ENCODE measurements at places on chromosomes 11 and 22.

- DNase-seq, result no peak
These were observed 372.6 kb downstream of the SHANK2 start for GRCh38 chr11:70879601-70880285.

DNA sequence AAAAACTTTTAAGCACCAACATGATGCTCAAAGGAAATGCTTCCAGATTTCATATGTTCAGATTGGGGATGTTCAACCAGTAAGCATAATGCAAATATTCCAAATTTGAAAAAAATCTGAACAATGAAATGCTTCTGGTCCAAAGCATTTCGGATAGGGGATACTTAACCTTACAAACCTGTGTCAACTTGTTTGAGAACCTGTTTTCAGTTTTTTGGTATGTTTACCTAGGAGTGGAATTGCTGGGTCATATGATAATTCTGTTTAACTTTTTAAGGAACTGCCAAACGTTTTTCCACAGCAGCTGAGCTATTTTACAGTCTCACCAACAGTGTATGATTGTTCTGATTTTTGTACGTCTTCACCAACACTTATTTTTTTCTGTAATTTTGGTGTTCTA is 23.7 kb downstream of the FAR1 start:
- DNase-seq, result no peak

DNA sequence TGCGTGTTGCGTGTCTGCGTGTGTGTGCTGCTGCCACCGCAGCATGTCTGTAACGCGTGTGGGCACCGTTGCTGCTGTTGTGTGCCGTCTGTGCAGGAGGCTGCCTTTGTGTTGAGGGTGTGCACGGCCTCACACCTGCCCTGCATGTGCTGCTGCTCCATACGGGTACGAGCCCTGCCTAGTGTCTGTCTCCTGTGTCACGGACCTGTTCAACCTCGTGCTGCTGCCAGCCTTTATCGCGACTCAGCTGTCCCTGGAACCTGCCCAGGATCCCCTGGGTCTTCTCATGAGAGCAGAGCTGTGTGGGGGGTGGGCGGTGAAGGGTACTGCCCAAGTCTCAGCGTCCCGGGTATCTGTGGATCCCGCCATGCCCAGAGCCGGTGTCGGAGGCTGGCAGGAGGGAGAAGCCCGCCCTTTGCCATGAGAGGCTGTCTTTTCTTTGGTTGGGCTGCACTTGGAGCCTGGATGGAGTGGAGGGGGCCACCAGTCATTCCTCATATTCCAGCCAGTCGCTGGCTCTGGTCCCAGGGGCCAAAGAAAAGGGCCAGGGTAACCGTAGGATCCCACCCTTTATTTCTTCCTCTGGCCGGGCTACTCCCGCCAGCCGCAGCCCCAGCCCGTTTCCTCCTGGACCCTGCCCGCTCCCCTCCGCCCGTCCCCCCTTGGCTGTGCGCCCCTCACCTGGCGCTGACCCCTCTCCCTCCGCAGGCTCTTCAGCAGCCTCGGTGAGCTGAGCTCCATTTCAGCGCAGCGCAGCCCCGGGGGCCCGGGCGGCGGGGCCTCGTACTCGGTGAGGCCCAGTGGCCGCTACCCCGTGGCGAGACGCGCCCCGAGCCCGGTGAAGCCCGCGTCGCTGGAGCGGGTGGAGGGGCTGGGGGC is 7.8 kb upstream of the ACR start:
- no peak for DNase-seq

- no peak for DNase-seq
These were observed 89.1 kb upstream of the FIBIN start for GRCh38 chr11:26904801-26905200.

DNA sequence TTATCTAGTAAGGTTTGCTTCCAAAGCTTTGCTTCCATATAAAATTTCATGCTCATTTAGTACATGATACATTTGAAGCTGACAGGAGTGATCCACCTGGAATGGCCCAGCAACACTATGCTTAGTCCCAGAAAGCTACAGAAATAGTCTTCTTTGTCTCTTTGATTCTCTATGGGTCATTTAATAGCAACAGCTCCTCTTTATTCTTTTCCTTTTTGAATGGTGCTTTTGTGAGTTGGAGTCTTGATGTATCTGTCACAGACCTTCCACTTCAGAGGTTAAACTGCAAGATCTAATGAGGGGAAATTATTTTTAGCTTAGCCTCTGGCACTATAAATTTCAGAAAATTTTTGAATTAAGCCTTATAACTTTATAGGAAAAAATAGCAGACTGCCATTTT is 509.5 kb downstream of the KCNA4 start:
- no peak for DNase-seq

GRCh38 chr11:44833877-44834452 is 107.2 kb downstream of the TSPAN18 start:
- DNase-seq, result no peak

GRCh38 chr11:6559369-6559768 is 44.0 kb downstream of the RRP8 start:
- DNase-seq, result no peak

DNA sequence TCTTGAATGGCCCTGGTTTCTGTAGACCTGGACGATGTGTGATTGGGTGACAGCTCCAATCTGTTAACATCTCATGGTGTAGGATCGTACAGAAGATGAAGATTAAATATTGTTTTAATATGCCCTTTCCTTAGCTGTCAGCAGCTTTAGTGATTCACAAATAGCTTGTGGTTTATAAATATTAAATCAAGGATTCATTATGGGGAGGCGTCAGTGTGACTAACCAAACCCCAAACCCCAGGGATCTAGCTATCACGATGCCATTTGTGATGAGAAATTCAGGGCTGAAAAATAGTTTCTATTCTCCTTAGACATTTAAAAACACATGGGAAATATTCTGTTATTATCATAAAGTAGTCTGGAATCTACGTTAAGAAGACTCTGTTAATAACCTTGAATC is 73.4 kb downstream of the NCAM1 start:
- DNase-seq, result no peak

DNA sequence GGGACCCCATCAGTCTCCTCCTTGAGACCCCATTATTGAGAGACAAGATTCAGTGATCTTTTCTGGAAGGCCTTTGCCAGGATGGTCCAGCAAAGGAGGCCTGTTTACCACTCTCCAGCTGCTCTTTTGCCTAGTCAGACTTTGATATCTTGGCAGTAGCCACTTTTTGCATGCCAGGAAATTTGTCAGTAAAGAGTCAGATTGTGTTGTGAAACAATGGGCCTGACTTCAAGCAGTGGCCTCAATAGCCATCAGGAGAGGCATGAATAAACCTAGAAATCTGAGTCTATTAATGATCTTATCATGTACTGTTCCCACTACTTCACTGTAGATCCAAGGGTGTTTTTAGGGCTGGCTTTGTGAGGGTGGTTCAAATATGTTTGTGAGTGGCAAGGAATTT is 479.4 kb downstream of the JRKL start:
- no peak for DNase-seq

GRCh38 chr22:46395145-46395544 is 59.6 kb downstream of the TRMU start:
- no peak for DNase-seq

GRCh38 chr11:94849839-94850238 is 81.7 kb downstream of the AMOTL1 start:
- no peak for DNase-seq

DNA sequence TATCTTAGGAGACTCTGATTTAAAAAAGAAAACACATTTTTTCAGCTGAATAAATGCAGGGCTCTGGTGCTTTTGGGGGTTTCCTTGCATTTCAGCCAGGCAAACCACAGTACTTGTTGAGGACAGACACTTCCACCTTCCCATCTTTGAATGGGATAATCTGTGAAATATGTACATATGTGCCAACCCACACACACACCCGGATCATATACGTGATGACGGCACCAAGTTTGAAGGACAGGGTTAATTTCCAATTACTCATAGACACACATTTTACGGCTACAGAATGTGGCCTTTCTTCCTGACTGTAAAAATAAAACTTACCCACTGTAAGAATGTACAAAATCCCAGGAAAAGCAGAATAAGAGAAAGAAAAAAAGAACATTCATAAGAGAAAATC is 104.4 kb downstream of the MPPED2 start:
- no peak for DNase-seq

- DNase-seq, result no peak
These were observed 12.7 kb downstream of the GTPBP1 start for GRCh38 chr22:38718414-38718813.

DNA sequence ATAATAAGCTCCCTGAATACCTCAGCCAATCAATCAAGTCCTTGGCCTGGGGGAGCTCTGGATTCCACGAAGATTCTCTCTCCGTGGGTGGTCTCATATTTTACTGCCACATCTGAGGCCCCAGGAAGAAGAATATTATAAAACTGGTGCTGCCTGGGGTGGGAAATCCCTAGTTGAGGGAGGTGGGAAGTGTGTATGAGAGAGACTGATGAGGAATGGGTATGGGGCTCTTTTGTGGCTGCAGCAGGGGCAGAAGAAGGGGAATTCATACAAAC is 71.5 kb downstream of the SYN3 start:
- no peak for DNase-seq

- DNase-seq, result no peak
These were observed 475 bp upstream of the AIP start for GRCh38 chr11:67482275-67482826.

DNA sequence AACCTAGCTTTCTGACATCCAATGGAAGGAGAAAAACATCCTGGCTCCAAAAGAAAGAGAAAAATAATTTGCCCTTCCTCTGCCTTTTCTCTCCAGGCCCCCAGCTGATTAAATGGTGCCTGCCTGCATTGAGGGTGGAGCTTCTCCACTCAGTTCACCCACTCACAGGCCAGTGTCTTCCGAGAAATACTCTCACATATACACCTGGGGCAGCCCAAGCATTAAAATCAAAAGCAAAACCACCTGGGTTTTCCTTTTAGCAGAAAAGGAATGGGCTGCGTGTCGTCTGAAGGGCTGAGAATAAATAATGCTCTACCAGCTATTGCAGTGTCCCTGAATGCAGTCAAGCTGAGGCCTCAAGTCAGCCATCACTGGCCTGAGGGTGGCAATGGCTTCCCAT is 1143.8 kb upstream of the TENM4 start:
- DNase-seq, result no peak

DNA sequence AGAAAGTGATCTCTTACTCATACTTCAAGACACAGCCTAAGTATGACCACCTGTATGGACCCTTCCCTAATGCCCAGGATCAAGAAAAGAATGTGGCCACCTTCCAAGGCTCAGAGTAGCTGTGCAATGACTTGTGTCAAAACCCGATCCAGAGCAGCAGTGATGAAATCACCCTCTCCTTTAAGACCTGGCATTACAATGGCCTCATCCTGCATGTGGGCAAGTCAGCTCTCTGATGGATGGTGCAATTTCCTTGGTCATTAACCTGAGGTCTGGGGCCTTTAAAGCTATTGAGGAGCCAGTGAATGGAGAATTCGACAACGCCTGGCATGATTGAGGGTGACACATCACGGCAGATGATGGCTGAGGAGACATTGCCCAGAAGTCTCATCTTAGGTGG is 9.1 kb upstream of the TUBA8 start:
- DNase-seq, result no peak

DNA sequence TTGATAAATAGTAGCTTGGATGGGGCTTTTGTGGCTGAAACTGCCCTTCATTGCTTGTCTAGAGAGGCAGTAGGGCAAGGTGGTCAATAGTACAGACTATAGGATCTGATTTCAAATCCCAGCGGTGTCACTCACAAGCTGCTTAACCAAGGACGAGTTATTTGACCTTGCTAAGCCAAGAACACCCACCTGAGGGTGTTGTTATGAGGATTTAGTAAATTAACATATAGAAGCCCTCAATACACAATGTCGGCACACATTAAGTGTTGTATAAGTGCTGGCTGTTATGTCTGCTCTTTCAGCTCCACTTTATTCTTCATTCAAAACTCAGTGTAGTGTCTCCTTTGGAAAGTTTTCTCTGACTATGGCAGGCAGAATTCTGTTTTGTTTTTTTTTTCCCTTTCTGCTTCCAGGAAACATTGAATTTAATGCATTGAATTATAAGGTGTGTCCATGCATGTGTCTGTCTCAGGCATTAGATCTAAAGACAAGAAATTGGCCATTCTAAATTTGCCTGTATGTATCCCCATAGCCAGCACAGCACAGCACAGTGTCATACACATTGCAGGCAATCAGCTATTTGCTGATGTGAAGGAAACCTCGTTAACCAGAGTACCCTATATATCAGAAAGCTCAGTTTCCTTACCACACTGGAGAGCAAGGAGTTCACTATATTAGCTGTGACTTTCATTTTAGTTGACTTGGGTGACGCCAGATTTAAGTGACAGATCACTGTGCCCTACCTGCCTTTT is 212.1 kb downstream of the NELL1 start:
- DNase-seq, result no peak

DNA sequence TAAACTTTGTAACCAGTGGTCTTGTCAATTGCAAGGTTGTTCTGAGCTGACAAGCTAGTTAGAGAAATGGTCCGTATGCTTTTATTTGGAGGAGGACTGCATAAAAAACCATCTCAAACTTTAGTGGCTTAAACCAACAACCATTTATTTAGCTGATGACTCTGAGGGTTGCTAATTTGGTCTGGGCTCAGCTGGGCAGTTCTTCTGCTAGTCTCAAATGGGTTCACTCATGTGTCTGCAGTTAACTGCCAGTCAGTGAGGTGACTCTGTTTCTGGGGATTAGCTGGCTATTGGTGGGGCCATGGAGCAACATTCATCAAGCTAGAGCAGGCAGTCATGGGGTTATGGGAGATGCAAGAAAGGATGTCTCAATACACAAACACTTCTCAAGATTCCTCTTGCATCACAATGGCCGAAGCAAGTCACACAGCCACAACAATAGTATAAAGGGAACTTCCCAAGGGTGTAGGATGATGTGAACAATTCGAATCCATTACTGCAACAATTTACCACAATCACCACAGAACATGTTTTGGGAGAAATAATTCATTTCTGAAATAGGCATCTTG is 521.9 kb downstream of the INSC start:
- DNase-seq, result no peak

GRCh38 chr11:119991669-119992068 is 146.2 kb downstream of the TRIM29 start:
- DNase-seq, result no peak

GRCh38 chr11:16857186-16857585 is 118.7 kb downstream of the C11orf58 start:
- DNase-seq, result no peak

- DNase-seq, result no peak
These were observed 23.2 kb upstream of the ST3GAL4 start for GRCh38 chr11:126332221-126332711.

GRCh38 chr22:41041532-41041931 is 50.9 kb upstream of the EP300 start:
- DNase-seq, result no peak

DNA sequence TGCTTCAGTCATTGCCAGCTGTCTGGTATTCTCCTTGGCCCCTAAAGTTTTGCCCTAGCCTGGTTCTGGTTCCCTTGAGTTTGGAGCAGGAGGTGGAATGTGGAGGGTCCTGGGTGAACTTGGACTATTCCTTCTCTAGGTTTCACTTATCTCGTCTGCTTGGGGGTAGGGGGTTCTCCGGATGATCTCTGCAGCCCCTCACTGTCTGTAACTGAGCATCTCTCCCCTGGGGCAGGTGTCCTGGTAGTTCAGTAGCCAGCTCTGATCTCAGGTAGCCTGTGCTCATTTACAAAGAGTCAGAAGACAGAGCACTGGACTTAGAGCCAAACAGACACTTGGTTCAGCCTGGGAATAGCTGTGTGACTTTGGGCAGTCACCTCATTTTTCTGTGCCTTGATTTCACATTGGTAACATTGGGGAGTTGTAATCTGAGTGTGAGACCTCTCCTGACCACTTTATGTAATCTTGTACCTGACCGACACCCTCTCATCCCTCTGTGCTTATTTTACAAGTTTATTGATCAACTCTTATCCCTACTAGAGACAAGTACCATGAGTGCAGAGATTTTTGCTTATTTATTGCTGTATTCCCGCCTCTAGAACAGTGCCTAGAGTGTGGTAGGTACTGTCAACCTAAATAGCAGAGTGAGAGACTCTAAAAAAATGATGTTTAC is 804 bp downstream of the CCDC134 start:
- no peak for DNase-seq
